ENCODE measurements at places on chromosomes 3 and 15. TPM values are rescaled to one million over a fixed set of nuclear protein-coding genes. Genes with fewer than 3 reads are reported as not detected.

FEZF2 gene
- not detected for total RNA-seq

MCTP2 gene
- total RNA-seq: 14.6 TPM

GRCh38 chr3:11643201-11643603 lies 513 bp downstream of the VGLL4 start:
- peak; percentile 45 for ATAC-seq

GRCh38 chr3:134971306-134971705 lies 176.2 kb downstream of the EPHB1 start:
- ATAC-seq: no peak

TRIM69 gene
- 17.9 TPM for total RNA-seq

DNA sequence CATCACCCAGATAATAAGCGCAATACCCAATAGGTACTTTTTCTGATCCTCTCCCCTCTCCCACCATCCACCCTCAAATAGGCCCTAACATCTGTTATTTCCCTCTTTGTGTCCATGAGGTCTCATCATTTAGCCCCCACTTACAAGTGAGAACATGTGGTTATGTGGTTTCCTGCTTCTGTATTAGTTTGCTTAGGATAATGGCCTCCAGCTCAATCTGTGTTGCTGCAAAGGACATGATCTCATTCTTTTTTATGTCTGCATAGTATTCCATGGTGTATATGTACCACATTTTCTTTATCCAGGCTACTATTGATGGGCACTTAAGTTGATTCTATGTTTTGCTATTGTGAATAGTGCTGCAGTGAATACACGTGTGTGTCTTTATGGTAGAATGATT lies 165.4 kb downstream of the MBNL1 start:
- ATAC-seq: no peak

DNA sequence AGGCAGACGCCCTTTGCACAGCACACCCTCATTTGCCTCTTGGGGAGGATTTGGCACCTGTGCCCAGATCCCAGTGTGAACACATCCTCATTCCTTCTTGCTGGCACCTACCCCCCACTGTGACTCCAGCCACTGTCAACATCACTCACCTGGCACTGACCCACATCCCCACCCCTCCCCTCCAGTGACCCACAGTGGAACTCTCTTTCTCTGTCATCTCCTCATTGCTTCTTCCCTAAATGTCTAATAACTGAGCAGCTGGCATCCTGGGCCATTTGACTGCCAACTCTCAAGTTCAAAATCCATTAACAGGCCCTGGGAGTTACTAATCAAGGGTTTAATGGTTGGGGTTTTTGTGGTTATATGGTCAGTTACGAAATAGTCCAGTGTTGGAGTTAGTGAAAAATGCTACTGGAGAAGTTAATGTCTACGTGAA lies 14.4 kb downstream of the SNAPC5 start:
- ATAC-seq: peak; percentile 68

NT5DC2 gene
- total RNA-seq: 55.0 TPM

DNA sequence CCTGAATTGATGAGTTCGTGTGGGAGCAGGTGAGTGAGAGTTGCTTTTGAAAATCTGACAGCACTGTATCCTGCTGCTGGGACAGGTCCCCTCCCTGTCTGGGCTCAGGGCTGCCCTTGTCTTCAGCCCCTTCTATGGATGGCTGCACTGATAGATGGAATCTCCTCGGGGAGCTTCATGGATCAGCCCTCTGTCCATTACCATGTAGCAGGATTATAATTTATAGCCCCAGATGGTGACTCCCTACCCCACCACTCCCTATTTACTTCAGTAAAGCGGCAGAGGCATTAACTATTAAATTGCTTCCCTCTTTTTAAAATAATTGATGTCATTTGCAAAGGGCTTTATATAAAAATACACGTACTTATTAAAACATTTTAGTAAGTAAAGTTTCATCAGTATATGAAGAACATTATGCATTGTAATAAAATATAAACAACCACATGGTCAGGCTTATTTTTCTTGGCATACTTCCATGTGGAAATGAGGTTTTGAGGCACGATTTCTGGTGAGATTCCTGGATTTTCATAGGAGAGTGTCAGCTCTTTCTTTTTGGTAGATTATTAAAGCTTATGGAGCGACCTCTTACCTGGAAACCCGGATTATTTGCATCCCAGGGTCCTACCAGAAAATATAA lies 38.5 kb downstream of the MAP3K13 start:
- ATAC-seq: no peak

DNA sequence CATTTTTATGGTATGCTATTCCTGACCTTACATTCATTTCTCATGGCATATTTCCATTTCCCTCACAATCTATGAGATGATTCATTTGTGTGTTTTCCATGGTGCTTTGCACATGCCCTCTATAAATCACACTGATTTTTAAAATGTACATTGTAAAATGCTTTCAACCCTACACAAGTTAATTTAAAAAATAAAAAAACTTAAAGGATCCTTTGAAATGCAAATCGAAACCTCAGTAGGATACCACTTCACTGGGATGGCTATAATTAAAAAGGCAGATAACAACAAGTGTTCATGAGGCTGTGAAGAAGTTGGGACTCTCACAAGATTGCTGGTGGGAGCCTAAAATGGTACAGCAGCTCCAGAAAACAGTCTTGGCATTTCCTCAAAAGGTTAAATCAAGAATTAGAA lies 83.5 kb downstream of the FMN1 start:
- ATAC-seq: peak; percentile 45

- peak; percentile 83 for ATAC-seq
These were observed 31.5 kb upstream of the TM4SF4 start for GRCh38 chr3:149442851-149443544.

DNA sequence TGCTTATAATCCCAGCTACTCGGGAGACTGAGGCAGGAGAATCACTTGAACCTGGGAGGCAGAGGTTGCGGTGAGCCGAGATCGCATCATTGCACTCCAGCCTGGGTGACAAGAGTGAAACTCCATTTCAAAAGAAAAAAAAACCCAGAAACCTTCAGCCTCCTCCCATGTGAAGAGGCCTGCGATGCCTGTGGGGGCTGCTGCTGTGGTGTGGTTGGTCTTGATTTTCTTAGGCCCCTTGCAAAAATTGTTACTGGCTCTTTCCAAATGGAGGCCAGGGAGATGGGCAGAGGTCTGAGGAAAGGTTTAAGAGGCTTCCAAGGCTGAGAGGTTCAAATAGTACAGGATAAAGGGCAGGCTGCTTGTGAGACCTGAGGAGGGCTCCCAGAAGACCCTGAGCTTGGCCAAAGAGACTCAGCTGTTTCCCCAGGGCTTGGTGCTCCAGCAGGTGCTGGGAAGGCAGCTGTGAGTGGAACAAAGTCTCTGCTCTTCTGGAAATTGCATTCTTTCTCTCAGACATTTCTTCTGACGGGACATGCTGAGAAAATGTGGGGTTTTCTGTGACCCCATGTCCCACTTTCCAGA lies 18.4 kb downstream of the GCSAM start:
- ATAC-seq: no peak

DNA sequence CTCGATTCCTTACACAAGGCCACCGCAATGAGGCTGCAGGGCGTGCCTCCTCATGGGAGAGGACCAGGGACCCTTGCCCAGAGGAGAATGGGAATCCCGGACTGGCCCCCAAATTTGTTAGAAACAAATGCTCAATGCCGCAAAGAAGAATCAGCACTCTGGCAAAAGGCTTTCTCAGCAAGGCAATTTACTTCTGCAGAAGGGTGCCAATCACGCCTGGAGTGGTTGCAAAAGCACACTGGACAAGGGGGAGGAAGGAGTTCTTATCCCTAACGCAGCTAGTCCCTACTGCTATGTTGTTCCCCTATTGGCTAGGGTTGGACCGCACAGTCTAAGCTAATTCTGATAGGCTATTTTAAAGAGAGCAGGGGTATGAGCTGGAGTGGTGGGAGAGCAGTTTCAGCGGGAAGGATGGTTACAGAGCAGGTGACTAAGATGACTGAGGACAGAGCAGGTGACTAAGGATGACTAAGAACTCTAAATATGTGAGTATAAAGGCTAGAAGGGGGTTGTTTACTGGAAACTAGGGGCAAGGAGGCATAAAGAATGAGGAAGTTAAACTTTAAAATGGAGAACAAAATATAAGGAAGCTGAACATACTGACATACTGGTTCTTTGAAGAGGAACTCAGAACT lies 48.5 kb downstream of the KATNBL1 start:
- peak; percentile 77 for ATAC-seq

DNA sequence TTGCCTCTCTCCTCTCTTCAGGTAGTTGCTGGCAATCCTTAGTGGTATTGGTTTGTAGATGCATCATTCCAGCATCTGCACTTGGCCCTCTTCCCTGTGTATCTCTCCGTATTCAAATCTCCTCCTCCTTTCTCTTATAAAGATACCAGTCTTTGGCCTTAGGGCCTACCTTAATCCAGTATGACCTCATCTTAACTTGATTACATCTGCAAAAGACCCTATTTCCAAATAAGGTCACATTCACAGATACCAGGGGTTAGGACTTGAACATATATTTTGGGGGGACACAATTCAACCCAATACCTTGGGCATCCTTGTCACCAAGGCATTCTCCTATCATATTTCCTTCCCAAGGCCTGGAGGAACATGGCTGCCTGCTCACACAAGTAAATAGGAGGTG lies 22.0 kb upstream of the ABHD2 start:
- ATAC-seq: no peak

DNA sequence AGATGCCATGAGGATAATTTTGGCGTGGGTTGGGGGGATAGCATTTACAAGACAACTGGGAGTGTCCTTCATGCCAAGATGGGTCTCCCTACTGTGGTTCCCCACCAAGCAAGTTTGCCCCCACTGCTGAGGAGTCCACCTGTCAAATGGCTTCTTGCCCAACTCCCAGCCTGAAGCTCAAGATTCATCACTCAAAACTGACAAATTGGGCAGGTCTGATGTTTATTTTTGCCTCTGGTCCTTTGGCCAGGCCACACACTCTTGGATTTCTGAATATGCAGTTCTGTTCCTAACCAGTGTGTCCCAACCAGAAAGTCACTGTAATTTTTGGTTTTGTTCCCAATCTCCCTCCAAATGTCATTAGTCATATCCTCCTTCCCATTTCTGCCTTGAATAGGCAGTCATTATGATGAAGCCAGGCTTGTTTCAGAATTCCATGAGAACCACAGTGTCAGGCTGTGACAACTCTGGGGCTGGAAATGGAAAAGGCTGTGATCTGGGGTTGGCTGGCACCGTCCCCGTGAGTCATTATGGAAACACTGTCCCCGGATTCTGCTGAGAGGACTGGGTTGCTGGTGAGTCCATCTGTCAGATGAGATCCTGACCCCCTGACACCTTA lies 29.3 kb upstream of the MEF2A start:
- ATAC-seq: peak; percentile 48

PRSS50 gene
- total RNA-seq: not detected

- peak; percentile 41 for ATAC-seq
These were observed 44.0 kb downstream of the PHLDB2 start for GRCh38 chr3:111903067-111903511.

- peak; percentile 58 for ATAC-seq
These were observed 452.8 kb downstream of the ROBO1 start for GRCh38 chr3:79314962-79315361.

DNA sequence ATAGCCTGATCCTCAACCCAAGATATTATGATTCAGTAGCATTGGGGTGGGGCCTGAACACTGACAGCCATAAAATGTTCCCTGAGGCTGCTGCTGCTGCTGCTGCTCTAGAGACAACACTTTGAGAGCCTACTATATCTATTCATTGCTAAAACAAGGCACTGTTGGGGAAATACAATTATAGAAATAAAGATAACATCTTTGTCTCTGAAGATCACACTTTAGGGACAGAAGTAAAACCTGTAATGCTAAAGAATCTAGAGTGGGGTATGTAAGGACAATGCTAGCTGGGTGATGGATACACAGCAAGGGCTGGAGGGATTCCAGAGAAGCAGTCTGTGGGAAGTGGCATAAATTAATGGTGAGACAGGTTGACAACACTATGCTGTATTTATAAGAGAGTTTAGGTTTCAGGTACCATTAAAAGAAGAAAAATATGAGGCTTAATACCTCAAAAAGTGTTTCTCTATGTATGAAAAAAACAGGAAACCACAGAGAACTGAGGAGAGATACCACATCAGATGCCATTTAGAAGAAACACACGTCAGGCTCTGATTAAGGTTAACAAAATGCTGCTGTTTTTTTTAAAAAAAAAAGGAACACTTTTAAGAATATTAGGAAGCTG lies 115.9 kb downstream of the CBLB start:
- no peak for ATAC-seq

DNA sequence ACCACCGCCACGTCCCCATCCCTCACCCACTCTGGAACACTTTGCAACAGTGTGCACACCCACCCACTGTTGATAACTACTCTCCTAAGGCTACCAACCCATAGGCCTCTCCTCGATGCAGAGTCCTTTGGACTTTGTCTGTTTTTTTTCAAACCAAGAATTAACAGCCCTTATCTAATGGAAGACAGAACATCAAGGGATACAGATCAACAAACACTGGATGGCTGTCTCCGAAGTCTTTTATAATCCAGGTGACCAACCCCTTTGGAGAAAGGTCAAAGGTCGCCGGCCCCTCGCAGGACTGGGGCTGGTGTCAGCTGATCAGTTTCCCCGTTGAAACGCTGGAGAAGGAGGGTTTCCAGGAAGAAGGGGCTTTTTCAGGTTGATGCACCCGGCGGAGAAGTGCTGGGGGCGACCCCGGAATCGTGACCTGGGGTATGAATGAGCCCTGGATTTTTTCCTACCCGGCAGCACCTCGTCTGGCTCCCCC lies 532 bp downstream of the B4GALT4 start:
- peak; percentile 4 for ATAC-seq

DNA sequence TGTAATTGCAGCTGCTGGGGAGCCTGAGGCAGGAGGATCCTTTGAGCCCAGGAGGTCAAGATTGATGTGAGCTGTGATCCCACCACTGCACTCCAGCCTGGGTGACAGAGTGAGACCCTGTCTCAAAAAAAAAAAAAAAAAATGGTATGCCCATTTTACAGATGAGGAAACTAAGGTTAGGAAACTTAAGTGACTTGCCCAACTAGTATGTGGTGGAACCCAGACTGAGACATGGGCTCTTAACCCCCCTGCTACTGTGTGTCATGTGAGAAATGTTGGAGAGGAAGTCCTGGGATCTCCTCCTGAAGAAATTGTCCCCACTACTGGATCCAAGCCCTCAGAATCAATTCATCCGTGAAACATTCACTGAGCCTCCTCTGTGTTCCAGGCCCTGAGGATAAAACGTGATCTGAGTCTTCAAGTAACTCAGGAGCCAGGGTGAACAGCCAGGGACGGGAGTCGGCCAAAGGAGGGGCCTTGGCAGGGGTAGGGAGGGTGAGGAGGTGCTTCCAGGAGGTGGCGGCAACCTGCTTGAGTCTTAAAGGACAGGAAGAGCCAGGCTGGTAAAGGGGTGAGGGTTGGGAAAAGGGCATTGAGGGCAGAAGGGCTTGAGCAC lies 19.6 kb upstream of the RNU6-1 start:
- ATAC-seq: no peak

- no peak for ATAC-seq
These were observed 5.2 kb upstream of the IMPG2 start for GRCh38 chr3:101325393-101326134.

SPESP1 gene
- 0.52 TPM for total RNA-seq

KLF13 gene
- total RNA-seq: 42.7 TPM

- no peak for ATAC-seq
These were observed 24.9 kb downstream of the ZMAT3 start for GRCh38 chr3:179046497-179047353.

- no peak for ATAC-seq
These were observed 127.8 kb downstream of the ABI3BP start for GRCh38 chr3:100865442-100865841.

GRCh38 chr3:111713833-111714232 lies 118.7 kb upstream of the ZBED2 start:
- no peak for ATAC-seq

SOX2 gene
- total RNA-seq: 16.0 TPM

- ATAC-seq: no peak
These were observed at the start of gene KCNMB2 for GRCh38 chr3:178536211-178537079. KCNMB2 (plus strand) TSS chr3:178536436.
